ENCODE measurements at places on chromosomes 3 and 15.

DNA sequence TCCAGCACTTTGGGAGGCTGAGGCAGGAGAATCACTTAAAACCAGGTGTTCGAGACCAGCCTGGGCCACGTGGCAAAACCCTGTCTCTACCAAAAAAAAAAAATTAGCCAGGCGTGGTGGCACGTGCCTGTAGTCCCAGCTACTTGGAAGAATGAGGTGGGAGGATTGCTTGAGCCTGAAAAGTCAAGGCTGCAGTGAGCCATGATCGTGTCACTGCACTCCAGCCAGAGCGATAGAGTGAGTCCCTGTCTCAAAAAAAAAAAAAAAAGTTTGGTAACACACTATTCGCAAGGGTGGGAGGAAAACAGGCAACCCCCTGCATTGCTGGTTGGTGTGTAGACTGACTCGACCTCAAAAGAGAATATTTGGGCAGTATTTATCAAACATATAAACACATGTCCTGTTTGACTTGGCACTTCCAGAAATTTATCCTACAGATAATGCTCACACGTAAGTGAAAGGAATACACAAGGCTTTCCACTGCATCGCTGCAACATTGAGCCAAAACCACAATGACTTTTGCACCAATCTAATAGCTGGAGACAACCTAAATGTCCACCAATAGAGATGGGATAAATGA is 3.1 kb upstream of the ANPEP start:
- no peak for DNase-seq

DNA sequence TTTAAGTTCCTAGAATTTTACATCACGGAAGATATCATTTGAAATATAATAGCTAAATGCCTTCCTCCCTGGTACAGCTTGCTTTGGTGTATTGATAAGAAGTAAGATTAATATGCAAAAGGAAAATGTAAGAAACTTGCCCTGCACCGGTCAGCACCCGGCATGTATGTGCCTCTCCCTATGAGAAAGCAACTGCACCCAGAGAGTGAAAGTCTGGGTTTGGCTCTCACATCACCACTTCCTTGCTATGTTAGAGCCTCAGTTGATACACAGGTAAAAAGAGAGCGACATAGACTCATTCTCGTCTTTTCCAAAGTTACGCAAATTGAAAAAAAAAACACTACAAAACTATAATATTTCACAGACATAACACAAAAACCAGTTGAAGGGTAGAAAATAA is 96.7 kb downstream of the FOXP1 start:
- DNase-seq: no peak

DNA sequence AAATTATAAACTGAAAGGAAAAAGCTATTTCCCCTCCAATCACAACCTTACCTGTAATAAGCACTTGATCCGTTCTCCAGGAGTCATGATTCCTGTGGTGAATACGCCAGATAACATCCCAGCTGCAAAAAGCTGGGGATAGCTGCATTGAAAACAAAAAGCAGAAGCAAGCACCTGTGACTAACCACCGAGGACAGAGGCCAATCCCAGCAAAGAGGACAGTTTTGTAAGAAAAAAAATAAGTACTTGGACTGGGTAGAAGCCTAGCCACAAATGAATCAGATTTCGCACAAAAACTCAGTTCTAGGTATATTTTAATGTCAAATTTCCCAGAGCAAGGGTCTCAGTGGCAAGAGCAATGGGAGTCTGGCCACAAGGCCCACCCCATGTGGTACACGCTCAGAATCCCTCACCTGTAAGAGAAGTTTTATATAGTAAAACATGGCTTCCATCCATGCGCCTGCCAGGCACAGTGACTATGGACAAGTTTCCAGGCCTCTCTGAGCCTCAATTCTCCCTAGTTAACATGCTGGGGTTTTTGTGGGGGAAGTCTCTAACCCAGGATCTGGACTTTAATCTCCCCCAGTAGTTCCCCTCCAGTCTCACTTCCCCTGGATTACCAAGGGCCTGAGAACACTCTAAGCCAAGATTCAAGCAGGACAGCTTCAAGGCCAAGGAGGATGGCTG is 19.2 kb downstream of the SLC25A20 start:
- no peak for DNase-seq

GRCh38 chr3:8652324-8652987 is 7.9 kb upstream of the SSUH2 start:
- DNase-seq: no peak

DNA sequence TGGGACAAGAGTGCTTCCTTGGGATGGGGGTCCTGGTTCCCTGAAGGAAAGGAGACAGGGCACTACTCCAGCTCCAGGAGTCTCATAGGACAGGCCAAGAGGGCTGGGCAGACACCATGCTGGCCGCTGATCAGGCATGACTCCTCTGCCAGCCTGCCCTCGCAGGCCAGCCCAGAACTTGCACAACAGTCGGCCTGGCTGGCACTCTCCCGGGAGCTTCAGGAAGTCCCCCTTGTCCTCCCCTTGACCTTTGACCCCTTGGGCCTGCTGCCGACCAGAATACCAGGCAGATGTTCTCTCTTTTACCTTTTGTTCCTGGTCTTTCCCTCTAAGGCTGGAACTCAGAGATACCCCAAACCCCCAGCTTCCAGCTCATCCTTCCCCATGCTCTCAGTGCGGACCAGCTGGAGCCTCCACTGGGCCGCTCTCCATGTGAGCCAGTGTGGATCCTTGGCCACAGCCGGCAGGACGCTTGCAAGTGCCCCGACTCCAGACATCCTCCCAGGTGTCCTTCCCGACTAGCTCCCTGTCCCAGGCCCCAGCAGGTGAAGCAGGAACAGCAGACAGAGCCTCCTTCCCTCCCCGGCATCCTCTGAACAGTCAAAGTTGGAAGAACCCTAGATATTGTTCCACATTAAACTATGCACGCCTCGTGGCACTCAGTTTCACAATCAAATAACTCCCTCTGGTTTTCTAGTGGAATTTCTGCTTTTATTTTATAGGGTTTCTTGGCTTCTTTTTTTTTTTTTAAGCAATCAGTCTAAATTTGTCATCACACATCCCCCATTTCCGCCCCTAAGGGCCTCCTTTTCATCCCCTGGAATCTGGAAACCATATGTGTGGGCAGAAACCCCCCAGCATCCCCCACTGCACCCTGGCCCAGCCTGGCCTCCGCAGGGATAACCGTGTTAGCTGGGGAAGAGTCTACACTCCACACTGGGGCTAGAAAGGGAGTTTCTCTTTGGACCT is 15.7 kb downstream of the VPS18 start:
- no peak for DNase-seq

GRCh38 chr15:29125382-29126207 is 144.0 kb downstream of the NSMCE3 start:
- no peak for DNase-seq

DNA sequence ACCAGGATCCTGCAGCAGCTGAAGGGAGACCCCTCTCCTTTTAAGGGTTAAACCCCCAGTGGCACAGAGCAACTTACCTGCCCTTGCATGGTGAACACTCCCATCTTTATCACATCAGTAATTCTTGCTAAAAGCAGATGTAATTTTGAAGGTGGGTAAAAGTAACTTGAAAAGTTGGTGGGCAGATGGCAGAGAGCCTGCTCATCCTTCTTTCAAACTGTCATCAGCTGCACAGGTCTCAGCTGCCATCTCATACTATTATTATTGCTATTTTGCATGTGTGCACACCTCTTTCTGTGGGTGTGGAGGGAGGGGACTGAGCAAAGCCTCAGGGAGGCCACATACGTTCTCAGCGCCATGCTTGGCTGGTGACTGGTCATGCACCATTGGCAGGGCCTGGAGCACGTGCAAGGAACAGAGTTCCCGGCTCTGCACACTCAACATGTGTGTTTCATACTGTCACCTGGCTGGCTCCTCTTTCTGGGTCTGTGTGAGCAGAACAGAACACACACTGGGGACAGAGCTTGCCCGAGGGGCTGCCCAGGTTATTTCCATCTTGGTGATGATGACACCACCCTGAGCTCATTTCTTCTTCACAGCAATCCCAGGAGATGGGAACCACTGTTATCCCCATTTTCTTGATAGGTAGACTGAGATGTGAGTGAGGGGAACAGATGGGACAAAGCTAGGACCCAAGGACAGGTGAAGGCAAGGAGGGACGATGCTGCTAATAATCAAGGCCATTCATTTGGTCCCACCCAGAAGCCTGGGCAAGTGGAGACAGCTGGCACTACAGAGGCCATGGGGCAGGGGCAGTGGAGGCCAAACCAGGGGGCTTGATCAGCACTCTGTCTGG is 95.8 kb upstream of the KLF13 start:
- no peak for DNase-seq

DNA sequence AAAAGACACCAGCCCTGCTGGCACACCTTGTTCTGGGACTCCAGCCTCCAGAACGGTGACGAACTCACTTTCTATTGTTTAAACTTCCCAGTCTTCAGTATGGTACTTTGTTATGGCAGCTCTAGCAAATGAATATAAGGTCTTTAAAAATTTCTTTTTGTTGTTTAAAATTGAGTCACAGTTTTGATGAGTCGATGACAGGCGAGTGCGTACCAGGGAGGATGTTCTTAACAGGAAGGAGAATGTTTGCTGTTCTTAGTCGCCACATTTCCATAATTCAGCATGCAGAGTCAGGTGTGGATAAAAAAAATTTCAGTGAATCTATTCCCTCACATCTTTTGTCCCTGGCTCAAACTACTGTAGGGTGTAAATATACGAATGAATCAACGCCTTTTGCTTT is 12.4 kb downstream of the DNASE1L3 start:
- no peak for DNase-seq

GRCh38 chr15:63016234-63016633 is 26.3 kb upstream of the TPM1 start:
- DNase-seq: no peak

- DNase-seq: peak; percentile 74
These were observed 1.6 kb upstream of the PPM1L start for GRCh38 chr3:160754371-160754854.

DNA sequence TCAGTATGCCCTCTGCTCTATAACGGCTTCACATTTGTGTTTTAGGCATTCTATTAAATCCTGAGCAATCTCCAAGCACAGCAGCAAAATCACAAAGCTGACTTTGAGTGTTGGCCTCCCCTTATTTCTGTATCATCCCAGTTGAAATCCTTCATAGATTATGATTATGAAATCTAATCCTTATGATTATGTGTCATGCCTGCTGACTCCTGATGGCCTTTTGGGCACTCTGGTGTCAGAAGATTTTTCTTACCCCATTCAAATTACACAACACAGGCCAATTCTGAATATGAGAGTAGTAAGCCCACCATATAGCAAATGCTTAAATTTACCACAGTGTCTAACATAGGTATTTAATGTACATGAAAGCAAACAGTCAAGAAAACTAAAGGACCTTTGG is 34.3 kb downstream of the CDV3 start:
- no peak for DNase-seq

DNA sequence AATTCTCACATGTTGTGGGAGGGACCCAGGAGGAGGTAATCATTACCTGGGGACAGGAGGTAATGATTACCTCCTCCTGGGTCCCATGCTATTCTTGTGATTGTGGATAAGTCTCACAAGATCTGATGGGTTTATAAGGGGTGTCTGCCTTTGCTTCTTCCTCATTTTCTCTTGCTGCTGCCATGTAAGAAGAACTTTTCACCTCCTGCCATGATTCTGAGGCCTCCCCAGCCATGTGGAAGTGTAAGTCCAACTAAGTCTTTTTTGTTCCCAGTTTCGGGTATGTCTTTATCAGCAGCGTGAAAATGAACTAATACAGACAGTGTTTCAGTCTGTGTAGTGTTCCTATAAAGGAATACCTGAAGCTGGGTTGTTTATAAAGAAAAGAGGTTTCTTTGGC is 13.1 kb upstream of the KCTD6 start:
- no peak for DNase-seq

- no peak for DNase-seq
These were observed 60.4 kb downstream of the MB21D2 start for GRCh38 chr3:192857260-192857661.

DNA sequence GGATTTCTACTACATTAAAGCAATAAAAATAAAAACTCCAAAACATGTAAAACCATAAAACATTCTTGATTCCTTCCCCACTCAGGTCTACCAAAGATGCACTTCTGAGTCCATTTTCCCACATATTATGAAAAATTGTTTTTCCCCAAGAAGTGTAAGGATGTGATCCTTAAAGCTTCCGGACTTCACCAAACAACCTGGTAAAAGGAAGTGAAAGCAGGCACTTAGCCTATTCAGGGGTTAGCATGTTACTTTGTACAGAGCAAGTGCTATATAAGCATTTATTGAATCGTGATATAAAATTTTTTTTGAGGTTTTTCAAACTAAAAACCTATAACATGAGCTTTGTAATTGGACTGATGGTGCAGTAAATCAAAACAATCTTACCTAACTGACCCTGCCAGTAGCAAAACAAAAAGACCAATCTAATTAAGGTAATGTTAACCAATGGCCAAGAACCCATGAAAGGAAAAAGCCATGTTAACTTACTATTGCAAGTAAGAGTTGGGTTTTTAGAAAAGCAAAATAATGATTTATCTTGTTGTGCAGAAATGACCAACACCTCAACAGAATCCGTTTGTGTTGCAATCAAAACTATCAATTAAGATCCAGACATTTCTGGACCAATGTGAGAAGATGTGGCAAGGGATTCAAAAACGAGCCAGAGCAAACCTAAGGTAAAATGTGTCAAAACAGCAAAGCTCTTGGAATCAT is 1.8 kb downstream of the SETD2 start:
- no peak for DNase-seq

DNA sequence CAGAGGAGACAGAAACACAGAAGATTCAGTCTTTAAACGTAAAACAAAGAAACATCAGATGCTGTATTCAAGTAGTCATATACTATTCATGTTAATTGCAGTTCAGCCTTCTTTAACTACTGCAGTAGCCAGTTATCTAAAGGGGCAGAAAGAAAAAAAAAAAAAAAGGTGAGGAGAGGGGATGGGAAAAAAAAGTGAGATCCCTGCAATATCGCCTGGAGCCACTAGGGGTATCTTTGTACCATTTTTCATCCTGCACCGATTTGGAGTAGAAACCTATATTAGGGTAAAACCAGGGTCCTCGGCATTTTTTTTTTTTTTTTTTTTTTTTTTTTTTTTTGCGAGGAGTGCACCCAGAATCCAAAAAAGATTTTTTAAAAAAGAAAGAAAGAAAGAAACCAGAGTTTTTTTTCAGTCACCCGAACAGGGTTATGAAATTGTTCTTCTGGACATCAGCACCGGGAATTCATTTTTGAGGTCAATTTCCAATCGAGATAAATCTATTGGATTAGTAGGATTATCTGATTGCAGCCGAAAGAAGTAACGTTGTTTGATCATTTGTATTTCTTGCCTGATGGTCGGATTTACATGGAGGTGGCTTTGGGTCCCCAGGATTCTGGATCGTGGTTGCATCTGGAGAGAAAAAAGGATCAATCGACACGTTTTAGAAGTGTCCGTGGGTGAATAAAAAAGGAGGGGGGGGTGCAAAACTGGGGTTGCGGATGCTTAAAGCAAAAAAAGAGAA is 186.7 kb downstream of the NLGN1 start:
- DNase-seq: peak; percentile 41

GRCh38 chr3:46629551-46630517 is 17.5 kb downstream of the FAM240A start:
- peak; percentile 18 for DNase-seq

- DNase-seq: no peak
These were observed 3.3 kb downstream of the PIK3R4 start for GRCh38 chr3:130743354-130743753.

GRCh38 chr3:109532257-109533216 is 195.2 kb upstream of the DPPA4 start:
- peak; percentile 74 for DNase-seq

All from T47D (cell line).